ENCODE measurements at places on chromosomes 3 and 15.

DNA sequence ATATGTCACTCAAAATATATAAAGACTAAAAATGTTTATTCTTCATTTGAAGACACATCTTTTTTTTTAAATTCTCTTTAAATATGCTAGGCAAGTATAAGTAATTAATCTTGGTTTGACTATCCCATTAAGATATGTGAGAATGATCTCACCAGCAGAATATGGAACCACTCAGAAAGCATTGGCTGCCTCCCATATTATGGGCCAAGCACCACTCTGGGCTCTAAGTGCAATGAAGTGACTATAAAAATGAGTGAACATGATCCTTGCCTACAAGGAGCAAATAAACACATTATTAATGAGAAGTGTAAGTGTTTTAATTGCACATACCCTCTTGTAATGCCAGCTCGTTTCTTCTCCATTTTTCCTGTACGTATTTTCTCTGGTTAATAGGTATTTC is 328.5 kb downstream of the NAALADL2 start:
- DNase-seq: no peak

GRCh38 chr15:48954538-48954937 is 9.2 kb downstream of the SHC4 start:
- no peak for DNase-seq

DNA sequence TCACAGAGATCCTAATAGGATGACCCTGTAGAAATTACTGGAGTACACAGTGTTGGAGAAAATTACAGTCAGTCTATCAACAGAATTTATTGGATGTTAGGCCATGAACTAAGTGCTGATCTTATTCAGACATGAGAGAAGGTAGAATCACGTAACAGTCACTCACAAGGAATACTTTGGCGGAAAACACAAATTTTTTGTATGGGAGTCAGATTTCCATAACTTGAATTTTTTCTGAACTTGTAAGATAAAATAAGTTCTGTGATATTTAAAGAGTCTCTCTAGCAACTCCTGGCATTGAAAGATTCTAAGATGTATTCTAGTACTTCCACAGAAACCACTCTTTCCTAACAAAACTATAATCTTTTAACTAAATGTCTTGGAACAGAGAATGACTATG is 178.8 kb upstream of the MME start:
- no peak for DNase-seq

DNA sequence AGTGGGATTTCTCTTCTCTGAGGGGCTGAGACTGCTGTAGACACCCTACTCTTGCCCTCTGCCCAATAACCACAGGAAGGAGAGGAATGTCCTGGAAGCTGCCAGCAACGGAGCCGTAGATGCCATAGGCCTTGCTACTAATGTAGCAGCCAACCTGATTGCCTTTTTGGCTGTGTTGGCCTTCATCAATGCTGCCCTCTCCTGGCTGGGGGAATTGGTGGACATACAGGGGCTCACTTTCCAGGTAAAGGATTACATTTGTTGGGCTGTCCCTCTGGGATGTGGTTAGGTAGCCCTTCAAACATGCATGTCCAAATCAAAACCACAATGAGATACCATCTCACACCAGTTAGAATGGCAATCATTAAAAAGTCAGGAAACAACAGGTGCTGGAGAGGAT is 16.1 kb downstream of the SLC28A2 start:
- DNase-seq: no peak

DNA sequence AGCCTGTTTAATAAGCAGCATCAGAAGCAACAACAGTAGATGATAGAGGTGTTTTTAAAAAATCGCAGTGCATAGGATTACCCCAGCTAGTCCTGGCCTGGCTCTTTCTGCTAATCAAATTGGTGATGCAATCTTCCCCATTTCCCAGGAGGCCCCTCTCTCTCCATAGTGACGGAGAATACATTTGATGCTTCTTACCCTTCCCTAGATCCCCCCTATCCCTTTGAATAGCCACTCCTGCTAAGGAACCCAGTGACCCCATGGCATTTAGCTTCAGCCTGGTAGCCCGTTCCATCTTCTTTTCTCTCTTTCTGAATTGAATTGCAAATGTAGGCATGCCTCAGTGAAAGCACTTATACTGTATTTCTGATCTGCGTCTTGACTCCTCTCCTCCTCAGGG is 223.6 kb upstream of the GAP43 start:
- DNase-seq: no peak

GRCh38 chr3:105499961-105500360 is 133.3 kb downstream of the ALCAM start:
- no peak for DNase-seq

- no peak for DNase-seq
These were observed 2.7 kb upstream of the CRELD1 start for GRCh38 chr3:9930804-9931418.

DNA sequence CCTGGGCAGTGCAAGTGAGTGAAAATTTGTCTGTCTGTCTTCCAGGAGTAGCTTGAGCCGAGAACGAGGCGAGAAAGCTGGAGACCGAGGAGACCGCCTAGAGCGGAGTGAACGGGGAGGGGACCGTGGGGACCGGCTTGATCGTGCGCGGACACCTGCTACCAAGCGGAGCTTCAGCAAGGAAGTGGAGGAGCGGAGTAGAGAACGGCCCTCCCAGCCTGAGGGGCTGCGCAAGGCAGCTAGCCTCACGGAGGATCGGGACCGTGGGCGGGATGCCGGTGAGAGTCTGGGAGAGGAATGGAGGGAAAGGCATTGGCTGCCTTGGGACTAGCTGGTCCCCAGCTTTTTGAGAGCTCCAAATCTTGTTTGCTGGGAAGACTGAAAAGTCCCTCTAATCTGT is 10.2 kb upstream of the FAM131A start:
- DNase-seq: no peak

- no peak for DNase-seq
These were observed 95.5 kb downstream of the IQCH start for GRCh38 chr15:67350042-67350441.

GRCh38 chr3:12891985-12892839 is 50.8 kb upstream of the RPL32 start:
- no peak for DNase-seq

GRCh38 chr3:135393898-135394525 is 571.5 kb upstream of the PPP2R3A start:
- DNase-seq: no peak

DNA sequence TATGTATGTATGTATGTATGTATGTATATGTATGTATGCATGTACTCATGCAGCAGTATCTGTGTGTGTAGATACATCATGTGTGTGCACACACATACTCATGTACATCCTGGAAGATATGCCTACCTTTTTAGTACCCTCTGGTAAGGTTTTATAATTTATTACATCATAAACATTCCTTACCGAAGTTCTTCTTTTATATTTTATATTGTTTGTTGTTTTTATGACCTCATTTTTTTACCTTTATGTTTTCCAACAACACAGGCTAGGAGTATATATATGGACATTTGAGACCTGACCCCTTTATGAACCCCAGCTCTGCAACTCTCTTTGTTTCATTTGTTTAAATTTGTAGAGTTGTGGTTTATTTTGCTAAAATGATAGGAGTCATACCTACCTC is 263.5 kb downstream of the ADAMTSL3 start:
- DNase-seq: no peak

DNA sequence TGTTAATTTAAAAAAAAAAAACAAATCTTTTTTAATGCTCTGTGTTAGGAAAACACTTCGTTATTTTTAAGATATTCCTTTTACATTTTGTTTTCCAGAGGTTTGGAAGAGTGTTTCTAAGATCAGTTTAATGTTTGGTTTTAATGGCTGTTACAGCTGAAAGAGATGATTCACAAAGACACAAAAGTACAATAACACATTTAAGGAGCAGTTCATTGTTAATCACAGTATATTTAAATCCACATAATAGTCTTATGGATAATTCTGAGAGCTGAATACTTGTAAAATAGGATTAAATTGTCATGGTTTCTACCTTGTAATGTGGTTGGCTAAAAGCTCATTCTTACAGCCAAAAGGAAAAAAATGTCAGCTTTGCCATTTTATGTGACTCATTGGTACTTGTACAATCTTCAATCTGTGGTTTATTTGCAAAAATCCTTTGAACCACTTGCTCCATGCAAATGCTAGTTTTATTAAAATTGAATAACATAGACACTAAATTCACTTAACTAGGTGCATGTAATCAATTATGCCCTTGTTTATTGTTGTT is 426.4 kb downstream of the NLGN1 start:
- DNase-seq: no peak

GRCh38 chr3:55807210-55807609 is 320.1 kb upstream of the WNT5A start:
- DNase-seq: no peak

- no peak for DNase-seq
These were observed 573 bp upstream of the DIS3L start for GRCh38 chr15:66292571-66293418.

- no peak for DNase-seq
These were observed 204.4 kb upstream of the ZNF385D start for GRCh38 chr3:21955406-21955805.

- DNase-seq: no peak
These were observed 49.9 kb upstream of the P2RY1 start for GRCh38 chr3:152785051-152785450.

- peak; percentile 9 for DNase-seq
These were observed 27.2 kb downstream of the INTS14 start for GRCh38 chr15:65583701-65584100.

- no peak for DNase-seq
These were observed 292 bp downstream of the USP4 start for GRCh38 chr3:49339581-49339940.

DNA sequence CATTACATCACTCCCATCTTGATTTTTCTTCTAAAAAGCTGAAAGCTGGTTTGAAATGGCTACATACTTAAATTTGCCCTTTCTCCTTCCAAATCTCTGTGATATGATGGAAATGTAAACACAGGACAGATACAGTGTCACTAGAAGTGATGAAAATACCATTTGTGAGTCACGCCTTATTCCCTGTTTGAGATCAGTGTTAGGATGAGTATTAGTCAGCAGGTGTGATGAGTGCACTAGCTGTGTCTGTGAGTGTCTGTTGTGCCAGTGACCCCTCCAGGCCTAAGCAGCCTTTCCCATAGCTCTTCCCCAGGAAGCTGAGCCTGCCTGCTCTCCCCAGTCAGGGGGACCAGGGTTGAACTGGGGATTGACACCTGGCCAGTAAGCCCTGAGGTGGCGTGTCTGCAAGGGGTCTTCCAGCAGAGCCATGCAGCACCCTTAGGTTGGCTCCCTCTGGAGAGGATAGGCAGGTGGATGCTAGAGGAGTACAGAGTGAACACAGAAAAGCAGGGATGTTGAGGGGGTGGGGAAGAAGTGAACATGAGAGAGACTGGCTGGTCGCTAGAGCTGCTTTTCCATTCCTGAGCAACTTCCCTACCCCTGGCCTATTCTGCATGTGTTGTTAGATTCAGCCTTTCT is 92.0 kb downstream of the PDE8A start:
- no peak for DNase-seq

DNA sequence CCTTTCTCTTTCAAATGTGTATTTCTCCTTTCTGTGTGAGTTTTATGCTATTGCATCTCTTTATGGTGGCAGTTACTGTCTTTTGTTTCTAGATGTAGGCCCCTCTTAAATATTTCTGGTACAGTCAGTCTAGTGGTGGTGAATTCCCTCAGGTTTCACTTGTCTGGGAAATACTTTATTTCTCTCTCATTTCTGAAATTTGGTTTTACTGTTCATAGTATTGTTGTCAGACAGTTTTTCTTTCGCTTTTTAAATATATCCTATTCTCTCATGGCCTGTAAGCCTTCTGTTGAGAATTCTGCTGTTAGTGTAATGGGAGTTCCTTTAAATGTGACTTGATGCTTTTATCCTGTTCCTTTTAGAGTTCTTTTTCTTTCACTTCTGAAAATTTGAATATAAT is 874.0 kb downstream of the PLOD2 start:
- no peak for DNase-seq

DNA sequence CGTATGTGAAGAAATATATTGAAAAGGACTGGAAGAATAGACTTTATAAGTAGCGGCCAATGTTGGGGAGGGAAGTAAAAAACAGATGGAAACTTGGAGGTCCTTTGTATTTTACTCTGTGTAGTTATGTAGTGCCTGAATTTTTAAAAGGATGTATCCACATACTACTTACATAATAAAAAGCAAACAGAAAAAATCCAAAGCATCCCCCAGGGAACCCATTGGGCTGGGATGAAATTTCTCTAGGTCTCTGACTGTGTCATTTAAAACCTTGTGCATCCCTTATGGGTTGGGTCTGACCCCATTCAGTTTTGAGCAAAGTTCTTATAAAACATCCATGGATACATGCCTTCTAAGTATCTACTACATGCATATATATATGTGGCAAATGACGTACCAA is 141.1 kb downstream of the NR1D2 start:
- no peak for DNase-seq

GRCh38 chr15:51281368-51281967 is 56.9 kb downstream of the CYP19A1 start:
- DNase-seq: no peak

- peak; percentile 60 for DNase-seq
These were observed 1.8 kb downstream of the RCCD1 start for GRCh38 chr15:90956274-90957030.

- DNase-seq: no peak
These were observed 34.0 kb upstream of the SH3GL3 start for GRCh38 chr15:83413054-83413719.

DNA sequence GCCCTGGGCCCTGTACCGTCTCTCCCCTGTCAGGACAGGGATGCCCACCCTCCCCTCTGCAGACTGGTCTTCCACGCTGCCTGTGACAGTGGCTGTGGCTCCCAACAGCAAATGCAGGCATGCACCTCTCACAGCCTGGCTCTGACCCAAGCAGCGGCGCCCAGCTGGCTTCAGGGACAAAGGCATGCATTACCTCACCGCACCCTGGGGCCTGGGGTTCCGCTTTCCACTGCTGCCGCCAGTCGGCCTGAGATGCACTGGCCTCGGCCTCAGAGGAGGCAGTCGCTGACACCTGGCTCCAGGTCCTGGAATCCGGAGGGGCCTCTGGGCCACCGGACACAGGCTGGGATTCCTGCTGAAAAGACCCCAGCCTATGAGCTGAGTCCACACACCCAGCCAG is 70.3 kb downstream of the SCN5A start:
- no peak for DNase-seq

Data from right renal cortex interstitium (tissue), 3 donors.